ENCODE measurements at places on chromosomes 2 and 18.
A peak's percentile ranks its signal among the peaks of the same experiment; 100 is the strongest.

- no peak for DNase-seq
Measured at GRCh38 chr2:172198361-172198760, 95.7 kb upstream of the DLX2 start.

- DNase-seq, result peak; percentile 13
Measured at GRCh38 chr2:98412751-98413458, 31.8 kb upstream of the INPP4A start.

GRCh38 chr2:102074152-102074783 lies 68.3 kb upstream of the IL1R1 start:
- no peak for DNase-seq

- no peak for DNase-seq
Measured at GRCh38 chr2:221468317-221468716, 103.8 kb downstream of the EPHA4 start.

DNA sequence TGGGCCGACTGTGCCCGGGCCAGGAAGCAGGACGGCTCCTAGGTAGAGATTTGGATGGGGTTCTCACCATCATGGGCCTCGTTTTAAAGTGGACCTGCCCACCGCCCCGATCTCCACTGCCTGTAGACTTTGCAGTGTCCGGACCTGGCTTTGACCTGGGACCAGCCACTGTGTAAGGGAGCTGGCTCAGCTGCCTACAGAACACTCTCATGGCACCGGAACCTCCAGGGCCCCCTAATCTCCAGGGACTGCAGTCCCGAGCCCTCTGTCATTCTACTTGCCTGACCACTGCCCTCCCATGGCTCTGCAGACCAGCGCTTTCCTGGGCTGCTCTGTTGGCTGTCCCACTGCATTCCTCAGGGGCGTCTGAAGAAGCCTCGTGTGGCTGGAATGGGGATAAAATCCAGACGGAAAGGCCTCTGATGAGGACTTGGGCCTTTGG lies 120.8 kb downstream of the GLI2 start:
- no peak for DNase-seq

DNA sequence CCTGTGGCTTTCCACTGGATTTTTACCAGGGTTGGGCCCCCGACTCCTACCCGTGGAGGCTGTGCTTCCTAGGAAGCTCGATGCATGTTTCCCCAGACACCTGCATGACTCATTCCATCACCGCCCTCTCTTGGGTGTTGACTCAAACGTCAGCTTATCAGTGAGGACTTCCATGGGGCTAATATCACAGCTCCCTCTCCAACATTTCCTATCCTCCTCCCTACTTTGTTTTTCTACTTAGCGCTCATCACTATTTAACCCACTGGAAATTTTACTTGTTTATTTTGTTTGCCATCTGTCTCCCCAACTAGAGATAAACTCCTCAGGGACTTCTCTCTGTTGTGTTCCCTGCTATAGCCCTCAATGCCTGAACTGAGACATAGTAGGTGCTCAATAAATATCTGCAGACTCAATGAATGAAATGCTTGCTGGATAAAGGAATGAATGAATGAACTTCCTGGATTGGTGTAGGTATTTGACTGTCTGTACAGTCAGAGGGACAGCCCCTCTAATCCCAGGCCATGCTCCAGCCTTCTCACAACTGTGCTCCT lies 89.7 kb upstream of the MSH2 start:
- DNase-seq, result no peak

- no peak for DNase-seq
Measured at GRCh38 chr2:162710287-162710890, 128.2 kb downstream of the KCNH7 start.

DNA sequence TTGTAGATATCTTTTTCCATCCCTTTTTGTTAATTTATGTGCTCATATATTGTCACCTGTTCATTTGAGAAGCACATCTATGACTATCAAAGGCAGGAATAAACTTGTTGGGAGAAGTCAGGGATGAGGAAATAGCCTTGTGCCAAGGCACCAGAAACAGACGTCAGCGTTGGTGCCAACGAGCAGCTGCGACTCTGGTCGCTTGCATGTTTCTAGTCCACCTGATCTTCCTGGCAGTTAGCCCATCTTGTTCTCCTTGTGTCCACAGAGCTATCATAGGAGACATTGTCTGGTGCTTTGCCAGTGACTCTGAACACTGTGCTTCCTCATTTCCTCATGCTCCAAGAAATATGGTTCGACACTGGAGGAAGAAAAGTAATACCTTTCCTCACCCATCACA lies 374.4 kb downstream of the PTPRM start:
- no peak for DNase-seq

- DNase-seq, result no peak
Measured at GRCh38 chr2:128876986-128877983, 558.6 kb upstream of the HS6ST1 start.

GRCh38 chr2:70954886-70955285 lies 19.2 kb downstream of the ATP6V1B1 start:
- no peak for DNase-seq

DNA sequence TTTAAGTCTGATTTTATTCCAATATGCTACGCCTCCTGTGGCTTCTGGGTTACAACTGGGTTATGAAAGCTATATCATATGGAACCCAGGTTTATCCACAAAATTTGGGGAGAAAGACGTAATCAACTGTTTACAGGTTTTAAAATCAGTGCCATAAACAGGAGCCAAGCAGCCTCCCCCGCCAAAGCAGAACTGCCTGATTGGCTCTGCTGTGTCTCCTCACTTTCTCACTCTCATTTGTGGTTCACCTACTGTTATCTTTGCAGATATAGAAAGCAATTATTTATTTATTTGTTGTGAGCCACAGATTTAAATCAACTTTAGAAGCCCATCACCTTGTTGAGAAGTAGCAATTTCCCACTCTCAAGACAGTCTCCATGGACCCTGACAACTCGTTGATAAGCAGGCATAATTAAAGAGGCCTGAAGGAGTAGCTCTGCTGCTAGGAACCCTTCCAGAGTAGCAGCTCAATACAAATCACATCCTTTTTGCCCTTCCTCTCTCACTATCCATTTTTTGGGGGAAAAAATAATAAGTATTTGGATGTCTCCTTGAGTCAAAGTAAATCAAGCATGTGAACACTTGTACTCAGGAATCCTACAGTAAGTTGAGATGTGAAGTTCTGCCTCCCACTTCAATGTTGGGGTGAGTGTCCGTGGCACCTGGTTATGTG lies 191.0 kb upstream of the CCDC150 start:
- DNase-seq, result no peak

GRCh38 chr2:195318440-195319111 lies 338.4 kb upstream of the SLC39A10 start:
- no peak for DNase-seq

Measured in stimulated activated CD8-positive, alpha-beta memory T cell treated with anti-CD3 and anti-CD28 coated beads, Interleukin-15, amount 100 ng/mL, for 24 hours (primary cell).